Urothelium cell line (cell line): ENCODE measurements at places on chromosomes 1 and 21.

- DNase-seq = peak; percentile 86
Measured at GRCh38 chr1:183185941-183186490, at the start of gene LAMC2. Gene LAMC2, plus strand, starts transcription at chr1:183186264. Its CDS starts 89 bp downstream, at chr1:183186353.

- no peak for DNase-seq
Measured at GRCh38 chr1:25917996-25918395, 11.8 kb upstream of the STMN1 start.

GRCh38 chr1:87941337-87941946 lies 612.8 kb downstream of the LMO4 start:
- no peak for DNase-seq

DNA sequence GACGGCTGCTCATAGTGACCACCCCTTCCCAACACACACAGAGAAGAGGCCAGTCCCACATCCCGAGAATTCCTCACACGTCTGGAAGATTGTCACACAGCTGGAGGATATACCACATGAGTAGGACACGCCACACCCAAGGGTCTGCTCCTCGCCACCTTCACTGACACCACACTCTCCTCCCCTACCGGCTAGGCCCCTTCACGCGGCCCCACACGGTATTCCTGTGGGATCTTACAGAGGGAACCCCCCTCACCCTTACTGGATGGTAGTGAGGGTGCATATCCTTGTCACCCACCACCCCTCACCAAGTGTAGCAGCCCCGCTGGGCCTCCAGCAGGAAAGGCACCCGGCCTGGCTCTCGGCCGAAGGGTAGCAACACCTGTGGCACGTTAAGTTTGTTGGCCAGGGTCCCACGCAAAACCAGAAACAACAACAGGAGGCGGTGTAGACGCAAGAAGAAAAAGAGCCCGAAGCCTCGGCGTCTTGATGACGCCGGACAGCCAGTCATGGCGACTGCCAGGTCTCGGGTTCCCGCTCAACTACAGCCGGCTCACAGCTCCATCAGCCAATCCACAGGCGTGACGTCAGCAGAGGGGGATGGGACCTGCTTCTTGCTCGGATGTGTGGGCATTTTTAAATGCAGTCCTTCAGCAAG lies at the start of gene NUP210L:
TSS of gene NUP210L (minus strand) at position 540 of the 658 bp plus-strand sequence.
- no peak for DNase-seq

DNA sequence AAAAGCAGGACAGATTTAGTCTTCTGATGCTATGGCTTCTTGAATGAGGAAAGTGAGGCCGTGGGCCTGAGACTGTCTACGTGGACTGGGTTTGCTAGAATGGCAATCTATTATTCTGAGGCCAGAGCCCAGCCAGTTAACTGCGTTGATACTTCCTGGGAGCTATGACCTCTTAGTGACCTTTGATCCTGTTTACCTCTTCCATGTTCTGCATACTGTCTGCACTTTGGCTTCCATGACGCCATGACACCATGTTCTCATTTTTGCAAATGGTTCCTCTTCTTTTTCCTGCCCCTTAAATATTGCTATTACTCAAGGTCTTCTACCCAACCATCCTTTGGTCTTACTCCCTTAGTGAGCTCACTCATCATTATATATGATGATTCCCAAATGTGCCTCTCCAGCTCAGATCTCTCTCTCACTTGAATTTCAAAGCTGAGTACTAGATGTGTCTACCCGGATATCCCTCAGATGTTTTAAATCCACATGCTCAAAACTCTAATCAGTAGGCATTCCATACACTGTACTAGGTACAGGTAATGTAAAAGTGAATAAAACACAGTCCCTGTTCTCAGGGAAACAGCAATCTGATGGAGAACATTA lies 66.1 kb upstream of the ATP1A1 start:
- DNase-seq = no peak

DNA sequence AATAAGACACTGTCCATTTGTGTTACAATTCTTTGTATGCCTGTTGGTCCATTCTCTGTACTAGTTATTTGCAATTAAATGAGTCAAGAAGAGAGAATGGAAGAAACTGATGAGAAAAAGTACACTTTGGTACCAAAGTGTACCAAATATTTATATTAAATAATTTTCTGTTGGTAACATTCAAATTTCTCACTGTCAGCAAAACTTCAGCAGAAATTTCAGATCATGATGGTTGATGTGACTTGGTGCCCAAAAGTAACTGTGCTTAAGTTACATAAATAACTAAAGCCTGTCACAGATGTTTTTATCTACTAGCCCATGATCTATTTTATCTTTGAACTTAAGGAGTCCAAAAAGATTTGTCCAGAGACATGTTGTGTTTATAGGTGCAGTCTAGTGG lies 274.4 kb upstream of the CXADR start:
- no peak for DNase-seq

DNA sequence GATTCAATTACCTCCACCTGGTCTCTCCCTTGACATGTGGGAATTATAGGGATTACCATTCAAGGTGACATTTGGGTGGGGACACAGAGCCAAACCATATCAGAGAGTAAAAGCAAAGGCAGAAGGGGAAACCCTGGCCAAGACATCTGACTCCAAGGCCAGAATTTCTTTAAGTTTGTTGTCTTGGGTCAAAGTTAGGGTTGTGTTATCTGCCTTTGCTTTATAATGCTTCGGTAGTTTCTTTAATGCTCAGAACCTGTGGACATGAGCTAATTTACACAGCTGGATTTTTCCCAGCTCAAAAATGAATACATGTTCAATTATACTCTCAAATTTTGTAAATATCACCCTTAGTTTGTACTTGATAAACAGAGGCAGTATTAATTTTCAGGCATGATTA lies 1074.4 kb downstream of the ADGRL2 start:
- DNase-seq = no peak

DNA sequence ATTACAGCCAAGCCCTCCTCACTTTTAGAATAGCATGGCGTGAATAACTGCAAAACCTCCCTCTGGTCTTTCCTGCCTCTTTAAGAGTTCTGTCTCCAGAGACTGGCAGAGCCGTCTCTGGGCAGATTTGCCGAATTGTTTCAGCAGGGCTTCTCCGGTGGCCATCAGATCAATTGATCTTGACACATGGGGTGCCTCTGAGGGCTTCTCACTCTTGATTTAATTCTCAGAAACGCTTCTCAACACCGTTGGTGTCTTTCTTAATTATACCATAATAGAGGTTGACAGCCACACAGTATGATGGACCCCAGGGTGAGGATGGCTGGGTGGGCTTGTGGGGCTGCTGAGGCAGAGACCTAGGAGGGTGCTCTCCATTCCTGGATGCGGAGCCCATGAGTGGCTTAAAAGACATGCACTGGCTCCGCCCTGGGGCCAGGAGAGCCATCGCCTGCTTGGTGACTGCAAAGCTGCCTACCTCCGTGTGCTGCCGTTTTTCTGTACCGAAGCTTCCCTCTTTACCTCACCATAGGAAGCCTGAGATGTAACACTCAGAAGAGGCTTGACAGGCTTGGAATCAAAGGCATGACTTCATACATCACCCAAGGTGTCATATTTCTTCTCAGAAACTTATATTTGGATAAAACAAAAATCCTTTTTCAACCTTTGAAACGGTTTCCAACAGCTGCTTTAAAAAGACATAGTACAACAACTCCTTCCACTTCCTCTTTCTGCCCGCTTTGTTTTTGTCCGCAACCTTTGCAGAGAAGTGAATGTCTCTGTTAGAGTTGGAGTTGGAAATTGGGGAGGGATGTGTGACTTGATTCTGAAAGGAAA lies 82.9 kb downstream of the GALNT2 start:
- DNase-seq = no peak

- DNase-seq = no peak
Measured at GRCh38 chr1:53339736-53340635, 12.1 kb upstream of the LRP8 start.

DNA sequence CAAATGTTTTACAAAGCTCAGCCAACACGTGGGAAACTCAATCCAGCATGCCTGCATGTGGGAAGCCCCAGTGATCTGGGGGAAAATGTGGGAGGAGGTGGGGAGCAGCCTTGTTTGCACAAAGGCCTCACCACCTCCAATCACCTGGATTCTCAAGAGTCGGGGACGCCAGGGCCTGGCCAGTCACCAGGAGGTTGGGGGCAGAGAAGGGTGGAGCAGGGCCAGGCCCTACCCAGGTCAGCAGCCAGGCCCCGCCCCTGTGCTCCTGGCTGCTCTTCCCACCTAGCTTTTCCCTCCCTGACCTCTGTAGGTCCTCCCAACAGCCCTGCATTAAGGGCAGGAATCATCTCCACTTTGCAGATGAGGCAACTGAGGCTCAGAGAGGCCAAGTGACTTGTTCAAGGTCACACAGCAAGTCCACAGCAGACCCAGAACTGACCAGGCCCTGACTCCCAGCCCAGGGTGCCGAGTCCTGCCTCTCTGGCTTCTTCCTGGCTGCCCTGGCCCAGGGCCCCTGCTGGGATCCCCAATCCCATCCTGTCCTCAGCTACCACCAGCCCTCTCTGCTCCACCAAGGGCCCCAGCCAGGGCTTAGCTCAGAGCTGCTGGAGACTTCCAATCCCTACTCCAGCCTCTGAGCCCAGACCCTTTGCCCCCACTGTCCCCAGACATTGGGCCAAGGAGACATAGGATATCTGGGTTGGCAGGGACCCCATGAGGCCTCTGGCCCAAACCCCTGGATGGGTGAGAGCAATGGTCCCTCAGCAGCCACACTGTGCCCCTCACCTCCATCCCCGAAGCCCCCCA lies 508.6 kb downstream of the PTPRU start:
- no peak for DNase-seq

DNA sequence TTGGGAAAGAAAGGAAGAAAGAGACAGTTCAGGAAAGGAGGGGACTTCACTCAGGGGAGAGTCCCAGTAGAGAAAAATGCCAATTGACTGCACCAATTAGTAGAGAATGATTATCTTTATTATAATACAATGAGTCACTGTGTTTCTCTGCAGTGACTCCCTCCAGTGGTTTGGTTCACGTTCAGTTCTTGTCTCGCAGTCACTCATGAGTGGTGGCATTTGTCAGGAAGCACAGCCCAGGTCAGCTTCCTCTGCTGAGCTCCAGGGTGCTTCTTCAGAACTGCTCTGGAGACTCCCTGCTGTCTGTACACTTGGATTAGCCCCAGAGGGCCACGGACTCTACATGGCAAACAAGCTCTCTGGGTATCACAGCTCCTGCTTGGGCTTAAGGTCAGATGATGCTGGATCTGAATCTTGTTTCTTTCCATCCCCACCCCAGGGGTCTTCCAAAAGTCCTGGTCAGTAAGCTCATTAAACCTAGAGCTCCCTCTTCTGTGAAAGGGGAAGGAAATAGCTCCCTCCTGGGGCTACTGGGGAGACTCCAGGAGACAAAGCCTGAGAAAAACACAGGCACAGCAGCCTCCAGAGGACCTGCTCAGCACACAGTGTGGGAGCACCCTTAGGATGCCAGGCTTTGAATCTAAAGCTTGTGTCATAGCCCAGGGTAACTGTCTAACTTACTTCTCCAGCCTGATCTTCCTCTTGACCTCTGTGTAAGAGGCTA lies 619.0 kb downstream of the AJAP1 start:
- DNase-seq = no peak

DNA sequence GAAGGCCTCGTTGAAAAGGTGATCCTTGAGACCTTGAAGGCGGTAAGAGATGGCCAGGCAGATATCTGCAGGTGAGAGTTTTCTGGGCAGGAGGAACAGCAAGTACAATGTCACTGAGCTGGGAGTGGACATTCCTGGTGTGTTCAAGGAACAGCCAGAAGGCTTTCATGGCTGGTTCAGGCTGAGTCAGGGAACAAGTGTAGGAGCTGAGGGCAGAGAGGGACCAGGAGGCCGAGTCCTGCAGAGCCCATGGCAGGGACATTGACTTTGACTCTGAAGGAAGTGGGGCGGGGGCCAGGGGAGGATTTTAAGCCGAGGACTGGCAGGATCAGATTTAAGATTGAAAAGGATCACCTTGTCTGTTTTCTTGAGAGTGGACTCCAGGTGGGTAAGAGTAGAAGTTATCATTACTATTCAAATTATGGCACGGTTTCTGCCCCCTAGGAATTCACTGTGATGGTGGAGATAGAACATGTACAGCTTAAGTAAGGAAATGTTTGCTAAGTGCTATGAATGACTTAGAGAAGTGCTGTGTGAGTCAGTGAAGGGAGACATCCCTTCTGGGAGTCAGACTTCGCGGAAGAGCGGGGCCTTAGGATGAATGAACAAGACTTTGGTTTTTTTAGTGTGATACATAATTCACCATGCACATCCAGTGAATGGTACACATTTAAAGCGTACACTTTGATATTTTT lies 202.3 kb downstream of the KIF26B start:
- no peak for DNase-seq

- no peak for DNase-seq
Measured at GRCh38 chr1:74430342-74430934, 82.0 kb downstream of the LRRC53 start.

DNA sequence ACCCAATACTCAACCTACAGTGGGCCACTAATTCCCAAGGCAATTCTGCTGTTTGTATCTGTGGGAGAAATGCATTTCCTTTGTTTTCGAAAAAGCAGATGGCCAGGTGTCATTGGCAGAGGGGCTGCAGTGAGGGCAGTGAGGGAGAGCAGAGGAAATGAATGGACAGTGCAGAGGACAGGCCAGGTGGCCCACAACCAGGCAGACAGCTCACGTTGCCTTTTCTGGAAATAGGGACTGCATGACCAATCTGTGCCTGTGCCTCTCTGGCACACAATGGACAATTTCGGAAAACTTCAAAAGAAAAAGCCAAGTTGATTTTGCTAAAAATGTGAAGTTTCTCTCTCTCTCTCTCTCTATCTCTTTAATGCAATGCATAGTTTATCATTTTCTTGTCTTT lies 52.6 kb upstream of the ETS2 start:
- no peak for DNase-seq

GRCh38 chr1:115098979-115099692 lies 9.8 kb upstream of the TSPAN2 start:
- peak; percentile 69 for DNase-seq

- DNase-seq = no peak
Measured at GRCh38 chr1:82323144-82323841, 522.6 kb downstream of the ADGRL2 start.

DNA sequence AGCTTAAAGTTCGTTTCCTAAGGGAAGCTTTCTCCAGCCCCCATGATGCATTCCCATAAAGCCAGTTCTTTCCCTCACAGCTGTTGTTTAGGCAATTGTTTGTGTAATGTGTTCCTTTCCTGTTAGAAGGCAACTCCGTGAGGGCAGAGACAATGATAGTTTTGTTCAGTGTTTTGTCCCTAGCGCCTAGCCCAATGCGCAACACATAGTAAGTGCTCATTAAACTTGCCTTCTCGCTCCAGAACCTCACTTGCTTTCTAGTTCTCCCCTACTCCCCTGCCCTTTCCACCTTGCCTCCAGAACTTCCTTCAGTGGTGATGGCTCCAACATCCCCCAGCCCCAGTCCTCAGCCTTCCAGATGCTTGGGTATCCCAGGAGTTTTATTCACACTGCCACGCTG lies 115.4 kb downstream of the TMEM53 start:
- no peak for DNase-seq

- DNase-seq = no peak
Measured at GRCh38 chr1:103337779-103338178, 187.7 kb upstream of the RNPC3 start.

GRCh38 chr1:201313086-201313485 lies 29.8 kb downstream of the PKP1 start:
- no peak for DNase-seq

DNA sequence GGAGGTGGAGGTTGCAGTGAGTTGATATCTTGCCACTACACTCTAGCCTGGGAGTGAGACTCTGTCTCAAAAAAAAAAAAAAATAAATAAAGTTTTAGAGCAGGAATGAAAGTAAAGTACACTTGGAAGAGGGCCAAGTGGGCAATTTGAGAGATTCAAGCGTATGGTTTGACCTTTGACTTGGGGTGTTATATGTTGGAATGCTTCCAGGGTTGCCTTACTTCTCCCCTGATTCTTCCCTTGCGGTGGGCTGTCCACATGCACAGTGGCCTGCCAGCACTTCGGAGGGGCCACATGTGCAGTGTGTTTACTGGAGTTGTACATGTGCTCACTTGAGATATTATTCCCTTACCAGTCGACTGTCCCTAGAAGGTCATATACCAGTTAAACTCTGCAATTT lies 295.5 kb upstream of the PROX1 start:
- DNase-seq = no peak
